ENCODE measurements at places on chromosomes 6 and 20.
A peak's percentile ranks its signal among the peaks of the same experiment; 100 is the strongest.

DNA sequence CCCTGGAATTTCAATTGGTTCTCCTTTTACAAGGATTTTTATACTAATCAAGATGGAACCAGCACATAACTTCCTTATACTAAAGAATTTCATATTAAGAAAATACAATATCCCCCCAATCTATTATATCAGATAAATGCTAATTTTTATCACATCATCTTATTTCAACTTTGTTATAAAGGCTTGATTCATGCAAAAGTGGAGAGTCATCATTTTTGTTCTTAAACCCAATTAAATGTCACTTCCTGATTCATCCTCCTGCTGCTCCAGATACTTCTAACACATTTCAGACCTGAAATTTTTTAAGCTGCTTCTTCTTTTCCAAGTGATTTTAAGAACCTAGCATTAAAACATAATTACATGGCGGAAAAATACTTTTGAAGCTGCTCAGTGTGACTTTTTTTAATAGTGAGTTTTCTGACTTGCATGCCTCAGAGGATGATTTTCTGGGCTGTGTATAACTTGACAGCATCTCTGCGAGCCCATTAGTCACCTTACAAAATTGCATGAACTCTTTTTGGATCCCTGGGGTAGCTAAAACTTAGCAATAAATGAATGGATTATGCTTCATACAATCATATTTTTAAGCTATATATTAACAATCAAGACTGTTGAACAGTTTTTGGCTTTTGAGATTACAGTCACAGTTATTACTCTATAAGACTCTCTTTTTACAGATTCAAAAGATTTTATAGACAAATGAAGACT, 134.1 kb downstream of the ELOVL4 start:
- DNase-seq, result no peak

DNA sequence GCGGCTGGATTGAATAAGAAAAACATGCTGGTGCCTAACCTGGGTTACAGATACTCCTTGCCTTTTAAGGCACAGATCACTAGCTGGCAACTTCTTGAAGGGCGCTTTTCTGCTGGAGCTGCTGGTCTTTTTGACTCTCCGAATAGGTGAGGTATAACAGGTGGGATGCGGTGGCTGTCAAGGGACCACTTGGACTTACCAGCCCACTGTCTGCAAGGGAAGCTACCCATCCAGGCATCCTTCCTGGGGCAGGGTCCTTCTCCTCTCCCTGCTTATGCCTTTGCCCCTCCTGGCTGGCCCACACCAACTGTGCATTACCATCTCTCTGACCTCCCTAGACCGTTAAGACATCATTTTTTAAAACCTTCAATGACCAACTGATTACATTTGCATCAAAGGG, 57.4 kb downstream of the NPEPL1 start:
- no peak for DNase-seq

GRCh38 chr6:44653761-44654218, 266.3 kb downstream of the CDC5L start:
- DNase-seq, result no peak

- DNase-seq, result no peak
Observed at GRCh38 chr6:118252474-118252873, 295.6 kb upstream of the PLN start.

- no peak for DNase-seq
Observed at GRCh38 chr6:39892490-39893129, 41.7 kb downstream of the MOCS1 start.

DNA sequence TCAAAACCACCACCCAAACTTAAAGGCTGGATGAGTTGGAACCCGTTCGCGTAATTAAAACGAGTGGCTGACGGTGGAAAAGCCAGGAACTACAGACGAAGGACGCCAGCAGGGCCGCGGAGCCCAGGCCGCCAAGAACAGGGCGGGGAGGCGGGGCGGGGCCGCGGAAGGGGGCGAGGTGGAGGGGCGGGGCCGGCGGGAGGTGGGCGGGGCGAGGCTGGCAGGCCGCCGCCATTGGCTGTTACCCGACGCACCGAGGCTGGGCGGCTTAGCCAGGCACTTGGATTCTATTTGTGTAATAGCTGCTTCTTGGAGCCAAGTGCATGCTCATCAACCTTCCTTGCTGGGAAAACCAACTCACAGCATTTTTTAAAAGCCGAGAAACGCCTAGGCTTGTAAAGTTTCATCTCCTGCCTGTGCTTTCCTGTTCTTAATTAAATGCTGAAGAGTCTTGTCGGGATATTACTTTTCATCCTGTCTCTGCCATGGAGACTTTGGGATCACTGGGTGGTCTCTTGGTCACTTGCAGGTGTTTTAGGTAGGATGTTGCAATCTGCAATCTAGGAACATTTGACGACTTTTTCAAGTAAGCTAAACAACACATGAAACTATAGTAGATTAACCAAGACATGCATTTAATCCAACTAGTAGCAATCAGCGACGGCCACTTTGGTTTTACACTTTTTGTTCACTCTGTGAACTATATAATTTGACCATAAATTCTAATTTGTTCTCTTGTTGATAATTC, 245.0 kb downstream of the ARID1B start:
- peak; percentile 71 for DNase-seq

GRCh38 chr6:37840940-37841300, 21.4 kb downstream of the ZFAND3 start:
- no peak for DNase-seq

GRCh38 chr6:100311707-100312251, 152.9 kb downstream of the SIM1 start:
- no peak for DNase-seq

GRCh38 chr6:29764422-29765196, 41.4 kb downstream of the HLA-F start:
- DNase-seq, result no peak

DNA sequence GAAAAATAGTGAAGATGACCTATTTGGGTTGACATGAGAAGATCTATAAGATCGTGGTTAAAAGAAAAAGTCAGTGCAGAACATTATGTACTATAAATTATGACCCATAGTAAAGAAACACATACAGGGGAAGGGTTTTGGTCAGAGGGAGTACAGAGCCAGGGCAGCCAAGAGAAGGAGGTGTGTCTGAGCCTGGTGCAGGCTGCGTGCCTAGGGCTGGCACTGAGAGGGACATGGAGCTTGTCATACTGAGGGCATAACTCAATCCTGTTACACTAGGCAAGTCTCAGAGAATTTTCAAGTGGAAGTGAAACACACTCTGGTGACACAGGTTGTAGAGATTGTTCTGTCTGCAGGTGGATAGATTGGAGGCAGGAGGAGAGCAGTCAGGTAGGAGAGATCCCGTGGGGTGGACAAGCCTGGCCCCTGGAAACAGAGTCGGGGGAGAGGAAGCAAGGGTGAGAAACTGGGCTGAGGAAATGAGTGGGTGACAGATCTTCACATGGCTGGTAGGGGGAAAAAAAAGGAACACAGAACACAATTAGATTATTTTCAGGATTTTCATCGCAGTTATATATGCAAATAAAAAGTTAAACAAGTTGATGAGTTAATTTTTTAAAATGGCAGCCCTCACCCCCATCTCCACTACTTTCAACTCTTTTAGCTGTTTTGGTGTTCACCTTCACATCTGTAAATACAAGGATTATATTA, 18.5 kb upstream of the RNF39 start:
- no peak for DNase-seq

GRCh38 chr6:160462116-160462515, 113.9 kb downstream of the SLC22A3 start:
- no peak for DNase-seq

- DNase-seq, result no peak
Observed at GRCh38 chr6:101013612-101014195, 132.6 kb upstream of the ASCC3 start.

DNA sequence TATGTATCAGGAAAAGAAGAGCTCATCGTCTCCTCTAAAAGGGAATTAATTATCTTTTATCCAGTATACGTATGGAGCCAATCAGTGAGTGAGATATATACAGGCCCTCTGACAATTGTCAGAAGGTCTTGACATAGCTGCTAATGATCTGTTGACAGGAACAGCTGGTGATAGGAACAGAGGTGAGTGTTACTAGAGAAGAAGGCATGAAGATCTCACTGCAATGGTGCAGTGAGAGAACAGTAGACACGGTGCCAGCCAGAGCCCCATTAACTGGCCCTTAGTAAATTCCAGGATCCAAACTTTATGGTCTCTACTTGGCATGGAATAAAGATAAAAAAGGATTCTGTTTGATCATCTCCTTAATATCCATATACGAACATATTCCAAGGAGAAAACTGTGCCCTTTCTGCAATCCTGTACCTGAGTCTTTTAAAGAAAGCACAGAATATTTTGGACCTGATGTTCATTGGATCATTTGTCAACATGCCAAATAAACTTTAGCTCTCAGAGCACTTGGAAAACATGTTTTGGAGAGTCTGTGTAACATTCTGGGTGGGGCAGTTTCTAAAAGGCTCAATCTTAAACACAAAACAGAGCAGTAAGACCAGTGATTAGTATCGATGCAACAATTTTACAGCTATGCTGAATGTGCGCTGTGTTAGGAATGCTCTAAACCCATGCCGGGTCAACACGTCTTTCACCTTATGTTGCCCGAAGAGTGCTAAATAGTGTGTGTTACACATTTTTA, 135.8 kb upstream of the CITED2 start:
- no peak for DNase-seq

DNA sequence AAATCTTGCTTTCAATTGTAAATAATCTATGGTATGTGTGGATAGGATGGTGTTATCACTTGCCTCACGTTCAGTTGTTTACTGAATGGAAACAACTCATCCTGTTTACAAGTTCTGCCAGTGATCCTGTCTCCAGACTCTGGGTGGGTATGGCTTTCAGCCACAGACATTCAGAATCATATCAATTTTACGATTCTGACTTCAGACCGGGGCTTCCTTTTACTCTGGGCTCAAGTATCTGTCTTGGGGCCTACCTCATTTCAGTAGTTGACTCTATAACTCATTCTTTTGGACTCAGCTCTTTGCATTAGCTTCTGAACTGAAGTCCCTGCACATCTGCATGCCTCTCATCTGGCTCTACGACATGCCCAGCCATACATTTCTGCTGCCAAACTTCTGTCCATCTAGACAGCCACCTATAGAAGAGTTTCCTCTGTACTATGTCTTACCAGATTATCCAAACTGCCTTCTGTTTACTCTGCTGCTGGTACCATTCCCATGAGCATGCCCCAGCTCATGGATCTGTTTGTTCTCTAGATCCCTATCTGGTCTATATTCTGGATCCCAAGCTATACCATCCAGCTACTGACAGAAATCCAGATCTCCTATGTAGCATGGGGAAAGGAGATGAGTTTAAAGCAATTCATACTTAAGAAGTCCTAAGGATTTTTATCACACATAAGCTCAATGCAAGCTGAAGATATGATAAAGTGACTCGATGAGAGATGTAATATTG, 34.3 kb downstream of the FYN start:
- no peak for DNase-seq

DNA sequence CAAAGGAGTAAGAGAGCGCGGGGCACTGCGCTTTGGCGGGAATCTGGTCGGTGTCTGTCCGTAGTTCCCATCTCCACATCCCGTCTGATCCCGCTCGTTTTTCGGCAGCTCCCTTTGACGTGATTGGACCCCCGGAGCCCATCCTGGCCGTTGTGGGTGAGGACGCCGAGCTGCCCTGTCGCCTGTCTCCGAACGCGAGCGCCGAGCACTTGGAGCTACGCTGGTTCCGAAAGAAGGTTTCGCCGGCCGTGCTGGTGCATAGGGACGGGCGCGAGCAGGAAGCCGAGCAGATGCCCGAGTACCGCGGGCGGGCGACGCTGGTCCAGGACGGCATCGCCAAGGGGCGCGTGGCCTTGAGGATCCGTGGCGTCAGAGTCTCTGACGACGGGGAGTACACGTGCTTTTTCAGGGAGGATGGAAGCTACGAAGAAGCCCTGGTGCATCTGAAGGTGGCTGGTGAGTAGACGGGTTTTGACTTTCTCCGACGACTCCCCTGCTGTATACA, 1.4 kb downstream of the BTN1A1 start:
- DNase-seq, result no peak

DNA sequence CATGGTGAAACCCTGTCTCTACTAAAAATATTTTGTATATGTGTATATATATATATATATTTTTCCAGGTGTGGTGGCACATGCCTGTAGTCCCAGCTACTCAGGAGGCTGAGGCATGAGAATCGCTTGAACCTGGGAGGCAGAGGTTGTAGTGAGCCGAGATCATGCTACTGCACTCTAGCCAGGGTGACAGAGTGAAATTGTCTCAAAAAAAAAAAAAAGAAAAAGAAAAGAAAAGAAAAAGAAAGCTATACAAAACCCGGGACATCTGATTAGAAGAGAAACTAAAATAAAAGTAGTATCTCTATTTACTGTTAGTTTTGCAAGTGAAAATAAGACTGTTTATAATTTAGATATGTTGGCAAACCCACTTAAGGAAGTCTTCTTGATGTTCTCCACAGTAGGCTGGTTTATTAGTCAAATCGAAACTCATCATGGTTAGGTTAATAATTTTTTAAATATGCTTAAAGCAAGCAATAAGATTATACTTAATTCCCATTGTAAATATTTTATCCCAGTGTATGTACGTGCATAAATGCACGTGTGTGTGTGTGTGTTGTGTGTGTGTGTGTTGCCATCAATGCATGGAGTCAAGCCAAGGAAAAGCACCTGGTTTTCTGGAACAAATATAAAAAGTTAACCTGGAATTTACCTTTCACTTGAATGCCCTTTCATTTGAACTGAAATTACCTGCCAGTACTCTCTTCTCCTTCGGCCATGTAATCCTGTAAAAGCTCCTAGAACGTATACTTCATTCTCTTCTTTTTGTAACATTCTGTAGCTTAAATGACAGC, 7.1 kb downstream of the VNN2 start:
- DNase-seq, result no peak

GRCh38 chr6:34680802-34681515, 15.6 kb downstream of the ILRUN start:
- DNase-seq, result no peak

- no peak for DNase-seq
Observed at GRCh38 chr6:146028851-146029572, at the start of gene GRM1. TSS of gene GRM1 (plus strand) at chr6:146029062. CDS start at chr6:146029518, 456 bp downstream.

DNA sequence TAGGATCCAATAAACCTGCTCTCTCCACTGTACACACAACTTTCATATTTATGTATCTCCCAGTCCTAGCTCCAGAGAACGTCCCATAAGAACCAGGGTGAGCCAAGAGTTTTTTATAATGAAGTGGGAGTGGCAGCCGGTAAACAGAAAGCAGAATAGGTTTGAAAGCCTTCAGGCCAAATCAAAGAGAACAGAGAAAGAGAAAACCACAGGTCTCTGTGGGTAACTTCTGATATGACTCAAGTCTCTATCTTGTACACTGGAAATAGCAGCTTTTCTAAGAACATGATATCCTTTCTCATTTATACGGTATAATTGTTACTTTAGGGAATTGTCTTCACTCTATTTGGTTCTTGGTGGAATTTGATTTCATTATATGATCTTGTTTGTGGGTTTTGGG, 273.6 kb downstream of the PACRG start:
- no peak for DNase-seq

GRCh38 chr6:73790574-73790973, 94.6 kb downstream of the CD109 start:
- no peak for DNase-seq
